ENCODE measurements at places on chromosomes 2 and 18.

- DNase-seq: peak; percentile 28
Measured at GRCh38 chr2:44392338-44392943, 30.7 kb downstream of the CAMKMT start.

GRCh38 chr2:177030451-177031105 lies 182.0 kb upstream of the HNRNPA3 start:
- DNase-seq: peak; percentile 40

GRCh38 chr2:22501851-22502250 lies 883.1 kb upstream of the KLHL29 start:
- DNase-seq: no peak

DNA sequence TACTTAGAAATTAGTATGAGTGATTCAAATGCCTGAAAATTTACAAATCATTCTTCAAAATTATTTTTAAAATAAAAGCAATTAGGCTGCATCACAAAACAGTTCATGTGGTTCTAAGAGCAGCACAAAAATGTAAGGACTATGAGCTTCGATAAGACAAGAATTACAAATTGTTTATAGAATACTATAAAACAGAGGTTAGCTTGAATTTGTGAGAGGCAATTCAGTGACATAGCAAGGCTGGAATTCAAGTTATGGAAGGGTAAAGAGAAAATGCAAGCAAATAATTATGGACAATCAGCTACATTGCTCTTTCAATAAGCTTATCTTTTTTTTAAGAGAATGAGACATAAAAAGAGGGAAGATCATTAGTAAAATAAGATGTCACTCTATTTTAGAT lies 7.1 kb upstream of the XIRP2 start:
- DNase-seq: no peak

DNA sequence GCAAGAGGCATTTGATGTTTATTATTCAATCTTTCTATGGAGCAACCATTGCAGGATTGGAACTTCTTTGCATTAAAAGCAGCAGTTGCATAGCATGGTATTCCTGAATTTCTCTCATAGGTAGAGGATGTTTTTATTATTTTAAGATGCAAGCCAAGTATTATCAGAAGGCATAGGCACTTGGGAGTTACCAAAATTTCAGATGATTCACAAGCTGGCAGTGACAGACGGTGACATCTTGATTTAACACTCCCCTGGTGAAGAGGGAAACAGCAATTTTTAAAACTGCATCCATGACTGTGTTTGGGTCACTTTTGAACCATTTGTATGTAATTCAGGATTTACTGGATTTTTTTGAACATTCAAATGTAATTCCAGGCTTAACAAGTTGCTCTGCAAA lies 654.3 kb downstream of the SLC4A3 start:
- no peak for DNase-seq

- DNase-seq: no peak
Measured at GRCh38 chr18:74773171-74773624, 175.5 kb downstream of the ZNF407 start.

DNA sequence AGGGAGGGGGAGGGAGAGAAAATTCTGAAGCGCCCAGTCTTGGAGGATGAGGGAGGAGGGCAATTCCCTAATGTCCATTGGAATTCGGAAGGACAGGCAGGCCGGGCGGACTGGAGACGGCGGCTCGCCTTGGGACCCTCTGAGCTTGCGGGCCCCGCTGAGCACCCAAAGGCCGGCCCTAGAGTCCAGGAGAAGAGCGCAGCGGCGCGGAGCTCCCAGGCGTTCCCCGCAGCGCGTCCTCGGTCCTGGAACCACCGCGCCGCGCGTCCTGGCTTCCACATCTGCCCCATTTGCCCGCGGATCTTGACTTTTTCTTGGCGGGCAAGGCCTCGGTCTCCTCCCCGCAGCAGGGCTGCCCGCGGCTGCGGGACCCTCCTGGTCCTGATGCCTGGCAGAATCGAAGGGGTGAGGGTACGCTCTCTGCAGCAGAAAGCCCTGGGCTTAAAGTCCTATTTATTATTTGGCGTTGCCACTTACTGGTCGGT lies 675 bp upstream of the MLPH start:
- no peak for DNase-seq

DNA sequence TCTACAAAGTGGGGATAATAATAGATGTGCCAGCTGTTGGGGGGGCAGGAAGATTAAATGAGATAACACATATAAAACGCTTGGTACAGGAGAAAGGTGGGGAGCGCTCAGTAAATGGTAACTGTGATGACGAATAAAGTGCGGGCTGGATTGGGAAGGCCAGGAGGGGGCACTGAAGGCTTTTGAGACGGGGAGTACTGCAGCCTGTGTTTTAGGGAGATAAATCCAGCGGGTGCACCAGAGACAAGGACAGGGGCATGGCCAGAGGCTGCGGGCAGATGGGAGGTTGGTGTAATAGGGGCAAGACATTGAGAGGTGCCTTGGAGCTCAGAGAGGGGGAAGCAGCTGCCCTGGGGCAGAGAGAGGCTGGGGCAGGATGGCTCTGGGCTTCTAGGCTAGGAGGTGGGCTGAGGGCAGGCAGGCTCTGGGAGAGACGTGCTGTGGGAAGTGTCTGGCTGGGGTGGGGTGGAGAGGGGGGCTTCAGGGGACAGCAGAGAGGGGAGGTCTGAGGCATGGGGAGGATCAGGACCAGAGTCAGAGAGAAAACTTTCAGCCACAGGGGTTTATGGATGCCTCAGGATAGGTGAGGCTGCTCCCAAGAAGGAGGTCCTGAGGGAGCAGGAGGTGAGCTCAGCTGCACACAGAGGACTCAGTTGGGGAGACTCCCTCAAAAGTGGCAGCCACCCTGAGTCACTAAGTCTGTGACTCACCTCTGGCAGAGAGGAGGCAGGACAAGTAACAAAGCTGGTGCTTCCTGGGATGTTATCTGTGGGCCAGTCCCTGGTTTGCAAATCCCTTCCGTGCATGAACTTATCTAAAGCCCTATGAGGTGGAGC lies 18.8 kb downstream of the TEX44 start:
- no peak for DNase-seq

- DNase-seq: no peak
Measured at GRCh38 chr2:224171226-224171625, 132.1 kb upstream of the SERPINE2 start.

DNA sequence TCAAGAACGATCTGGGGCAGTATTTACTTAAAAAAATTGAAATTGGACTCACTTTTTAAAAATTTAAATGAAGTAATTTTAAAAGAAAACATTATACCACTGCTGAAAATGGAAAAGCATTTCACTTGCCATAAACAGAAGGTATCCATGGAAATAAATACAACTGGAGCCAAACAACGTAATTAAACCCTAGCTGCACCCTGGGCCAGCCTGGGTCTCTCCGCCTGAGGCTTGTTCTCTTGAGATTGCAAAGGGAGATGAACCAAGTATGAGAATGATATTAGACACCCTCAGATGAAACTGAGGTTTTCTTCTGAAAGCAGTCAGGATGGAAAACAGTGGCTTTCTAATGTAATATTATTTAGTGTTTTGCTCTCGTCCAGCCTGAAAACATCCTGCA lies 264.4 kb downstream of the KCNE4 start:
- no peak for DNase-seq

- no peak for DNase-seq
Measured at GRCh38 chr18:22932885-22933205, 283 bp upstream of the RBBP8 start.

DNA sequence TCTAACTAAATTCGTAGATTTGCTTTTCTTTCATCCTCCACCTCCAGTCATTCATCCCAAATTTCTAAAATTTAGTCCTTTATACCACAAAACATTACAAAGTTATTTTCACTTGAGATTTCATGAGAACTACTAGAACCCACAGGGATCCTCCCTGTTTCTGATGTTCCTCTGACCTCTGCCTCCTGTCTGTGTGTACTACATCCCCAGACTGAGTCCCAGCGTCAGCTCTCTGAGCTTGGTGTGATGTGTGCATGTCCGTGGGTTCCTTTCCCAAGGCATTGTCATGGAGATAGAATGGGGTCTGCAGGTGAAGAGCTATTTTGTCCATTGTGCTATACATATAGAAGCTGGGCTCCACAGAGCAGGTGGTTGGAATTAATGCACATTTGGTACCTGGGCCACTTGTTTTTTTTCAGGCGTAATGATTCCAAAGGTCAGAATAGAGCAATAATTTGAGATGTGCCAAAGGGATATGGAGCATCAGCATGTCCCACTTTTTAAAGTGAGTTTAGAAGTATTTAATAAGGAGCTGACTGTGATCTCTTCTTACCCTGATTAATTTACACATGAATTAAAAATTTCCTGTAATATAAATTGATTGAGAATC lies 151.2 kb upstream of the BOD1L2 start:
- DNase-seq: no peak

All from SK-N-MC (cell line).